Stimulated activated CD8-positive, alpha-beta memory T cell treated with anti-CD3 and anti-CD28 coated beads, Interleukin-15, amount 100 ng/mL, for 24 hours (primary cell): ENCODE measurements at places on chromosomes 7 and 10.

GRCh38 chr10:21473541-21473940 lies 51.9 kb downstream of the SKIDA1 start:
- no peak for DNase-seq

DNA sequence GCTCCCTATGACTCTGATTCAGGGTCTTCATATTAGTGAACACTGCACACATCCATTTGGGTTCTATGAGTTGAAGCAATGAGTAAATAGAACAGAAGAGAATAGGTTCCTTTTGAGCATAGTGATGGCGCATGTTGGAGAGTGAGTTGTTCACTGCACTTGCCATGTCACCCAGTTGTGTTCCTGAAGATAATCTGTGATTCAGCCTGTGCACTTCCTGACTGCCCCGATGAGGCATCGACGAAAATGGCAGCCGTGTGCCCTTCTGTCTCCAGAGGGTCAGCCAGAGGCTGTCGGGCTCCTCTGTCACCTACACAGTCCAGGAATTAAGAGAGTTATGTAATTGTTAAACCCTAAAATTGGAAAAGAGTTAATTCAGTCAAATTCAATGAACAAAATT lies 94.7 kb downstream of the GALNT11 start:
- DNase-seq: no peak

DNA sequence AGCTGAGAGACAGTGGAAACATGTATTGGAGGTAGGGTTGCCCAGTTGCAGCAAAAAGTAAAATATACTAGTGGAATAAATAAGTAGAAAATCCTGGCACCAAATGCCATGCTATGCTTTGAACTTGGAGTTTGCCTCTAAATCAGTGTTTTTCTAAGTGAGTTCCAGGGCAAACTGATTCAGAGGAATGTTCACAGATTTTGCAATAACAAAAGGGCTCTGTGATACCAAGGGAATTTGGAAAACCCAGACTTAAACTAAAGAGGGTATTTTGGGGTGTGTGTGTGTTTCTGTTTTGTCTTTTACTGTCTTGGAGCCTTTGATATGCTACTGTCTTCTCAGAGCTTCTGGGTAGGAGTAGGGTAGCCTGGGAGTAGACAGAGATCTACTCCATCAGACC lies 39.9 kb downstream of the SLC26A4 start:
- no peak for DNase-seq

DNA sequence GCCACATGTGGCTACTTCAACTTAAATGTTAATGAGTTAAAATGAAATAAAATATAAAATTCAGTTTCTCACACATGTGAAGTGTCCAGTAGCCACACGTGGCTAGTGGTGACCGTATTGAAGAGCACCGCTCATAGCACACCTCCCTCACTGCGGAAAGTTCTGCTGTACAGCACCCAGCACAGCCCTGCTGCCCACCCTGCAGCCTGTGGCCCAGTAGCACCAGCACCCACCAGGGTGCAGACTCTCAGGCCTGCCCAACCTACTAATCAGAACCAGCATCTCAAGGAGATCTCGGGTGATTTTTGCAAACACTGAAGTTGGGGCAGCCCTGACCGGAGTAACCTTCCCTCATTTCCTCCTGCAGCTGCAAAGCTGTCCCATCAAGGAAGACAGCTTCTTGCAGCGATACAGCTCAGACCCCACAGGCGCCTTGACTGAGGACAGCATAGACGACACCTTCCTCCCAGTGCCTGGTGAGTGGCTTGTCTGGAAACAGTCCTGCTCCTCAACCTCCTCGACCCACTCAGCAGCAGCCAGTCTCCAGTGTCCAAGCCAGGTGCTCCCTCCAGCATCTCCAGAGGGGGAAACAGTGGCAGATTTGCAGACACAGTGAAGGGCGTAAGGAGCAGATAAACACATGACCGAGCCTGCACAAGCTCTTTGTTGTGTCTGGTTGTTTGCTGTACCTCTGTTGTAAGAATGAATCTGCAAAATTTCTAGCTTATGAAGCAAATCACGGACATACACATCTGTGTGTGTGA lies 162.8 kb upstream of the LANCL2 start:
- no peak for DNase-seq

DNA sequence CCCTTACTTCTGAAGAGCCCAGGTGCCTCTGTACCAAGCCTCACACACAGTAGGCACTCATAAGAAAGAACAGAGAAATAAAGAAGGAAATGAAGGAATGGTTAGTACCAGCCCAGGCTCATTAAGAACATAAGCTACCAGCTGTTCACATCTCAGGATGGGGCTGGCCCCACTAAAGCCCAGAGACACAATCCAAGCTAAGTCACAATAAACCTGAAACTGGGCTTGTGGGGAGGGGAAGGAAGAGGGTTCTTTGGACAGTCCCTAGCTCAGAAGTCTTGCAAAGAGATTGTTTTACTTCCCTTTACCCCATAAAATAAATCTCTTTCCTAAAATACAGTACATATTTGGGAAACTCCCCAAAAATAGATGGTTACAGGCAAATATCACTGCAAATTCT lies 24.3 kb downstream of the FBXW4 start:
- no peak for DNase-seq

DNA sequence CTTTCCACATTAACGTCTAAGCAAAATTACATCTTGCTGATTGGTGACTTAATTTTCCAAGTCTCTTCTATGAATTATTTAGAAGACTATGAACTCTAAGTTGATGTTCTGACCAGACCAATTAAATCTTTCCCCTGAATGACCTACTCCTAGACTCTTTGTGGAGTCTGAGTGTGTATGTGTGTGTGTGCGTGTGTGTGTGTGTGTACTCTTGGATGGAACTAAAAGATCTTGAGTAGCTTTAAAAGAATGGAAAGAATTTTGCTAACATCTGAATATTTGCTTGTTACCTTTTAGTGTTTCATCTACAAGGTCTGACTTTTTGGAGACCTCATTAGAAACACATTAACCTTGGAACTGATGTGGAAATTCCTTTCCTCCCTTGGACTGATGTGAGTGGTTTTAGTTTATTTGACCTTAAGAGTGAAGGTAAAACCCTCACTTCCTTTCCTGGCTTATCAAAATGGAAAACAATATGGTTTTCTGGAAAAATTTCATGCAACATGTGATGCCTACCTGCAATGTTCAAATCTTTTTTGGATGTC lies 257.1 kb downstream of the GATA3 start:
- DNase-seq: no peak

GRCh38 chr10:124725171-124725631 lies 19.0 kb downstream of the FAM53B start:
- no peak for DNase-seq

GRCh38 chr7:12256090-12256489 lies 45.0 kb downstream of the TMEM106B start:
- DNase-seq: no peak

DNA sequence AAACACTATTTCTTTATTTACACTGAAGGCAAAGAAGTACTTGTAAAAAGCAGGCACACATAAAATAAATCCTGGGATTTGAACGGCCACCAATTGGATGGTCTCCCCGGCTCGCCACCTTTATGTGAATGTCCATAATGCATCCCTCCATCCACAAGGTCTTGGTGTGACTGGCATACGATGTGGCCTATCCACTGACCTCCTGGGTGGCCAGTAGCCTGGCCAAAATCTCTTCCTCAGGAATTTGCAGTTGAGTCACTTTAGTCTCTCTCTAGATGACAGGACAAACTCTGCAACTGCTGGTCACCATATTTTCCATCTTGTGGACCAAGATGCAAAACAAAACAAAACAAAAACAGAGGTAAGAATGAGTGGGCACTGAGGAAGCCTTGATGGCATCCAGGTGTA lies 39.1 kb downstream of the CDK1 start:
- DNase-seq: no peak

GRCh38 chr10:19946791-19947190 lies 130.6 kb downstream of the PLXDC2 start:
- no peak for DNase-seq

GRCh38 chr10:62559481-62560200 lies 185.5 kb downstream of the ZNF365 start:
- no peak for DNase-seq

GRCh38 chr10:79167537-79167936 lies 98.8 kb downstream of the ZMIZ1 start:
- DNase-seq: no peak

- DNase-seq: no peak
Observed at GRCh38 chr10:48839809-48840679, 99.6 kb downstream of the LRRC18 start.

DNA sequence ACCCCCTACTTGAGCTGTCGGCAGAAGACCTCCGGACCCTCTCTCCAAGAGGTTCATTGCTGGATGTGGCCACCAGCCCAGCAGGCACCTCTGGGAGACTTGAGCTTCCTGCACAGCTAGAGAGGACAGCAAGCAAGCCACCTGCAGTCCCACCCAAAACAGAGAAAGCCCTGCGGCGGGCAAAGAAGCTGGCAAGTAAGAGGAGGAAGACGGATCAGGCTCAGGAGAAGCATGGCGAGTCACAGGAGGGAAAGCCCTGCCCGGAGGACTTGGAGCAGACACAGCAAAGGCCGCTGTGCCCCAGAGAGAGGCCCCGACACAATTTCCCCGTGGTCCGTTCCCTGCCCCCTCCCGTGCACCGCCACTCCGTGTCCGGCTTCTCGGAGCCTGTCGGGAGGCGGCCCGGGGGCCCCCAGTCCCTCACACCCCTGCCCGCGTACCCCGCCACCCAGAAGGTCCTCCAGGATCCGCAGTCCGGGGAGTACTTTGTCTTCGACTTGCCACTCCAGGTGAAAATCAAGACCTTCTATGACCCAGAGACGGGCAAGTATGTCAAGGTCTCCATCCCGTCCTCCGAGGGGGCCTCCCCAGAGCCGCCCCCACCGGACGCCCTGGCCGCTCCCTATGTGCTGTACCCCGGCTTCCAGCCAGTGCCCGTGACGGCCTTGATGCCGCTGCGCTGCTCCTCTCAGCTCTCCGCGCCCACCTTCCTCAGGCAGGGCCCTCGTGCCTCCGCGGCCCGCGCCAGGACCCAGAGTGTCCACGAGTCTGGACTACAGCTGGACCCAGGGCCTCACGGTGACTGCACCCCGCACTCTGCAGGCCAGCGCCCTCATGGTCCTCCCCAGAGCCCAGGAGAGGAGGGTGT lies 27.2 kb downstream of the C10orf71 start:
- no peak for DNase-seq

GRCh38 chr10:102269017-102269416 lies 23.7 kb downstream of the GBF1 start:
- DNase-seq: no peak

DNA sequence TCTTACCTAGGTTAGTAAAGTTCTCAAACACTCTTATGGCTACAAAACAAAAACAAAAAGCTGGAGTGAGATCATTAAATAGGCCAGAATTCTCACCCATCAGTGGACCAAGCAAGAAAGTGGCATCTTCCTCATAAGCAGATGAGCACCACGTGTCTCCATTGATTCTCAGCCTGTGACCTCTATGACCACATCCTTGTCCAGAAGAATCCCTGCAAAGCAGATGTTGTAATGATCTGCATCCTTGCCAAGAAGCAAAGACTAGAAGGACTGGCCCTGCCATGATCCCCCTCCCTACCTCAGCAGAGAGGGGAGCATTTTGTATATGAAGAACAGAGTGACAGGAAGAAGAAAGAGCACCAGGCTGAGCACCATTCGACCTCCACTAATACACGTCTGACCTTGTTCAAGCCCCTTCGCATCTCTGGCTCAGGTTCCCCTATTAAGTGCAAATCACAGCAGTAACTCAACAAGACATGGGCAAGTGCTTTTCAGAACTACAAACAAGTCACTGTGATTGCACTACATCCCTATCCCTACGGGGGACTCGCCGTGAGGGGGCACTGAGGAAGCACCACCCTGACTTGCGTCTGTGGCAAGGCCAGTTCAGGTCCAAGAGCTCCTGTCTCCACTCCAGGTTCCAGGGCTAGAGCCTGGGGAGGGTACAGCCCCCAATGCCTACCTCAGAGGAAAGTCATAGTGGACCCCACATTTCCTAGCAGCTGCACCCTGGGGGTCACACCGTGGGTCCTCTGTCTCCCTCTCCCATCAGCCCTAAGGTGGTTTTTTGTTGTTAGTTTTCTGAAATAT lies 22.2 kb upstream of the RASSF4 start:
- DNase-seq: no peak

GRCh38 chr10:15453926-15454325 lies 82.8 kb upstream of the FAM171A1 start:
- DNase-seq: no peak

DNA sequence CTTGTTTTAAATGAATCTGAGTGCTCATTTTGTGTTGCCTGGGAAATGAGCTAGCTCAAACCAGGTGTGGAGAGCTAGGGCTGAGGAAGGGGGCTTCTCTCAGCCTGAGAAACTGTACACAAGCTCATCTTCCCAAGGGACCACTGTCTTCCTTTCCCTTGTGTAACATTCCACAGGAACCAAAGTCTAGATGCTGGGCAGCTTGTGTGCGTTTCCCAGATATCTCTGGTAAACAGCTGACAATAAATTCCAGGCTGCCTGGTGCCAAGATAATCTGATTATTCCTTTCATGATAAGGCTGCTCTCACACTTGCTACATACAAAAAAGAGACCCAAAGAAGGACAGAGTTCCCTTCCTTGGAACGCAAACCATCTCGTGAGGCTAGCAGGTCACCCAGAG lies 33.1 kb upstream of the MKLN1 start:
- no peak for DNase-seq

DNA sequence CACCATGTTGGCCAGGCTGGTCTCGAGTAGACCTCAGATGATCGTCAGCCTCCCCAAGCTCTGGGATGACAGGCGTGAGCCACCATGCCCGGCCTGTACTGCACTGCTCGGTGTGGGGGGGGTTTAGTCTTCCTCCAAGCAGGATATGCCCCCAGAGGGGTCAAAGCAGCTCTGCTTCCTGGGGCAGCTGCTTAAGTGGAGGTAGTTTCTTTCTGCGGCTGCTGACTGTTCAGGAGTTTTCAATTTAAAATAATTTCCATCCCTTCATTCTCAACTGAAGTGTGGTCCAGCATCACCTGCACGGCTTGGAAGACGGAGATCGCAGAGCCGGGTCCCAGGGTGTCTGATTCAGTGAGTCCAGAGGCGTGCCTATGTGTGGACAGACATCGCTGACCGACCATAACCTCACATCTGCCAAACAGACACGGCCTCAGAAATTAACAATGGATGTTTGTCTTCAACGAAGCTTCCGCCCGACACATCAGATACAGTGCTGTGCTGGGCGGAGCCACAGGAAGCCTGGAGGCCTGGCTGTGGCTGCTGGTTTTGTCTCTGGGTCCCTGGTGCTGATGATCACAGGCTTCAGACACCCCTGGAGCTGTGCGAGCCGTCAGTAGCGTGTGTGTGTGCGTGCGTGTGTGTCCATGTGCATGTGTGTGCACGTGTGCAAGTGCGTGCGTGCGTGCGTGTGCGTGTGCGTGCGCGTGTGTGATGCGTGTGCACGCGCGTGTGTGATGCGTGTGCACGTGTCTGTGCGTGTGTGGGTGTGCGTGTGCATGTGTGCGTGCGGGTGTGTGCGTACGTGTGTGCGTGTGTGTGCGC lies 226.5 kb upstream of the PITRM1 start:
- DNase-seq: no peak

GRCh38 chr10:102196893-102197292 lies 29.2 kb upstream of the ELOVL3 start:
- no peak for DNase-seq

GRCh38 chr7:108204281-108204796 lies 74.2 kb upstream of the LAMB4 start:
- no peak for DNase-seq
